ENCODE measurements at places on chromosomes 5 and 9.

- no peak for DNase-seq
Measured at GRCh38 chr5:64594601-64595000, 88.8 kb downstream of the RGS7BP start.

GRCh38 chr5:104540448-104540847 is 977.9 kb upstream of the NUDT12 start:
- DNase-seq: no peak

- DNase-seq: no peak
Measured at GRCh38 chr5:96826071-96826470, 18.3 kb upstream of the ERAP1 start.

DNA sequence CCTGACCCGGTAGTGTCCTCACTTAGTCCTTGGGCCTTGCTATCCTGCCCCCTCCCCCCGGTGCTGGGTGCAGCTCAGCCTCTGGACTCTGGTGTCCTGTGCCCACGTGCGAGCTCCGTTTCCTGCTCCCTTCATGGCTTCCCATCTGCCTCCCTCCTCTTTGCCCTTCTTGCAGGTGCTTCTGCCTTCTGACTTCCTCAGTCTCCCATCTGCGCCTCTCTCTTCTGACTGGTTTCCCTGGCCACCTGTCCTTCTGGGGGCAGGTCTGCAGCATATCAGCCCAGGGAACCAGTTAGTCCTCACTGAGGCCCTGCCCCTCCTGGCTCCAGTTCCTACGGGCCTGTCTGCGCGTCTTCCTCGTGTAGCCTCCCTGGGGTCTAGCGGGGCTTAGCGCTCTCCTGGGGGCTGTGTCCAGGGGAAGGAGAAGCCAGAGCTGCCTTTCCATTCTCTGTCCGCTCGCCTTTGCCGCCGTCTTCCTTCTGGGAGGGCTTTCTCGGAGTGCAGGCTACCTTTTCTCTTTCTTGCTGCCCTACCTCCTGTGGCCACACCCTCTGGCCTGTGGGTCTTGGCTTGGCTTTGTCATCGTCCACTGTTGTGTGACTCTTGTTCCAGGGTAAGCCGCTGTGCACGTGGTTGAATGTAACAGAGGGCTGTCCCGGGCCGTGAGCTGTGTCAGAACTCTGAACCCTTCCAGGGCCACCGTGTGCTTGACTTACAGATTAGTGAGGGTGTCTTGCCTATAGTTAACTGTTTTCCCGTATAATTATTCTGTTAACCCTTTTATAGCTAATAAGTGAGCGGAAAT is 51.8 kb downstream of the EHMT1 start:
- DNase-seq: no peak

DNA sequence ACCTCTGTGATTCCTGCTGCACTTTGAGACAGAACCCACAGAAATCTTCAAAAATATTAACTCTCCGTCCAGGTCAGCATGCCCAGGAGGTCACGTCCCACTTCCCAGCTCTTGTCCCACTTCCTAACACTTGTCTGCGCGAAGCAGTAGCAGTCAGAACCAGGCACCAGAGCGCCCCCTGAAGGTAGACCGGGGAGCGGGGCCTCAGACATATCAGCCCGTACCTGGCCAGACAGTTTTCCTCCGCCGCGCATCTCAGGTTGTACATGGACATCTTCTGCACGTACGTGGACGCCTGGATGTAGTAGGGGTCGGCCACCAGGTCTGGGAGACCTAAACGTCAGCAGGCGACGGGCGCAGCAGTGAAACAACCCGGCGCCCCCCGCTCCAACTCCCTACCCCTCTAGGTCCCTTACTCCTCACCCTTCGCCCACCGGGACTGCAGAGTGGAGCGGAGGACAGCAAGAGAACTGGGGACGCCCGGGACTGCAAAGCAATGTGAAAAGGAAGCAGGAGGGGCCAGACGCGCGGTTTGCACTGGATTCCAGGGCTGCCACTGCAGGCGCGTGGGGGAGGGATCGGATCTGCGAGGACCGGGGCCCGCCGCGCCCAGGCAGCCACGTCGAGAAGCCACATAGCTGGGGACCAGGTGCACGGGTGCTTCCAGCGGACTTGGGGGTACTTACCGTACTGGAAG is 1.2 kb downstream of the LOX start:
- DNase-seq: no peak

DNA sequence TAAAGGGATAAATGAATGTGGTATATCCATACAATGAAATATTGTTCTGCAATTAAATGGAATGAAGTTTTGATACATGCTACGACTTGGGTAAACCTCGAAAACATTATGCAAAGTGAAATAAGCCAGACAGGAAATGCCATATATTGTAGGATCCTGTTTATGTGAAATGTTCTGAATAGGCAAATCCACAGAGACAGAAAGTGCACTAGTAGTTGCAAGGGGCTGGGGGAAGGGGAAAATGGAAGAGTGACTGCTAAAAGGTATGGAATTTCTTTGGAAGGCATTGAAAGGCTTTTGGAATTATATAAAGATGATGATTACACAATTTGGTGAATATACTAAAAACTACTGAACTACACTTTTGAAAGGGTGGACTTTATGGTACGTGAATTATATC is 97.0 kb downstream of the FOXD1 start:
- DNase-seq: no peak

DNA sequence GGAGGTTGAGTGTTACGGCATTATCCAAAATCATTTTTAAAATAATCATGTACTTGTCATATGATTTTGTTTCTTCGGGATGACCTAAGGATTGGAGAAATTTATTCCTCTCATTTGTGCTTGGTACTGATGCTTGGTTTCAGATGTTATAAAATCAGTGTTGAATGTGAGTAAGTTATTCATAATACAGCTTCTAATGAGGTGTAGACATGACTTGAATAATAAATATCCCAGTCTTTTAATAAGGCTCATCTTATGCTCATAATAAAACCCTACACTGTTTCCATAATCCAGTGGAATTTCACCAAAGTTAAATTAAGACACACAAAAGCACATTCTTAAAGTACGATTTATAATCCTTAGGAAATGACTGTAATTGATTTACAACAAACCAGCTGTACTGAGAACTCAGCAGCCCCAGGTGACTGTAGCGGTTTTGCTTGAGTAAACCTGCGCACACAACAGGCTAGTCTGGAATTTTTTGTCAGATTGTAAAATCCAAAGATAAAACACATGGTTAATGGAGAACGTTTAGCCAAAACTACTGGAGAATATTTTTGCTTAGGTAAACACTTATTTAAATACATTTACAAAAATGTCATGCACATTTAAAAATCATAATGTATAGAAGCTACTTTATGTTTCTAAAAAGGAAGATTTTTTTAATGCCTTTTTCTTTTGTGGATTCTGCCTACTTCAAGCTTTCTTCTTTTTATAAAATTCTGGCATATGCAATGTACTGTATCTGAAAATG is 609.8 kb upstream of the GRAMD2B start:
- no peak for DNase-seq
